ENCODE measurements at places on chromosomes 13 and 19. TPM values are rescaled to one million over a fixed set of nuclear protein-coding genes. Genes with fewer than 3 reads are reported as not detected.

Gene ZNF773
- 8.2 TPM for total RNA-seq

Gene SLC17A7
- 1.1 TPM for total RNA-seq

Gene ICAM5
- 1.6 TPM for total RNA-seq

DNA sequence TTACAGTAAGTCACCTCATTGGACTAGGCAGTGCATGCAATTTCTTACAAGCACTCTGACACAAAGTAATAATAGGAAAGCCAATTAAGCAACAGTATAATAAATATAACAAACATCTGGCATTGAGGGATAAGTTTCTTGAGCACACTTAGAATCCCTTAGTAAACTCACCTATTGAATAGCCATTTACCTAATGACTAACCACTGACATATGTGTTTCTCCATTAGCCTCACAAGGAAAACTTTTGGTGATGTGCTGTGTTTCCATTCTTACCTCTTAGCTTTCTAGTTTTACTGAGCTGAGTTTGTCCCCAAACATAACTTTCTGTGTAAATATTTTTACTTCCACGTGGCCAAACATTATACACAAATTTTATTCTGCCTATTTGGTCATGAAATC lies 47.4 kb upstream of the PCDH9 start:
- H3K4me3 ChIP-seq = no peak overlapping the region
- DNase-seq = no peak
- no peak overlapping the region for H3K27ac ChIP-seq
- no peaks in the 10 kb centered on the region for H3K27me3 ChIP-seq

DNA sequence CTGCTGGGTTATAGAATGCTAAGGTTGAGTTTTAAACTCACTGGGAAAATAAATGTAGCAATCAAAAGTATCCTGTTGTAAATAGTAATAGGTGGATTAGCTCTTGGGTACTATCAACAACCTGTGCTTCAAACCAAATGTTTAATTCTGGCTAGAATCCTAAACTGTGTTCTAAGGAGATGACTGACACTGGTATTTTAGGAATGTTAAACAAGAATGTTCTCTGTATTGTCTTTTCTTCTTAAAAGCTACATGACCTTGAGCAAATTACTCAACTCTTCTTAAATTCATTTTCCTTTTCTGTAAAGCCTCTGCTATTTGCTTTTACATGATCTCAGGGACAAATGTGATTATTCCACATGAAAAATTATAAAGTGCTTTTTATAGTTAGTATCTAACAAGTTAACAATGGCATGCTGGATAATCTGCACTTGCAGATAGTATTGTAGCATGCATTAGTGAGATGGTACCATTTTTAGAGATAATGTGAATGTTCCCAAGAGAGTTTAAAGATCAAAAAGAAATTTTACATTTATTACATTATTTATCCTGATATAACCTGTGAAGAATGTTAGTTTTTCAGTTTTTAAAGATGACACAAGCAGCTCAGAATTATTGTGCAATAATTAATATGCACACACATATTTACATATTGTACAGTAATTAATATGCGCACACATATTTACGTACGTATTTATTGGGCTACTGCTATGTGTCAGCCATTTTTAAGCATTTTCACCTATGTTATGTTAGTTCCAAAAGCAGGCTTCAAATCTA lies 13.6 kb upstream of the EPSTI1 start:
- no peaks in the 10 kb centered on the region for H3K4me1 ChIP-seq
- DNase-seq = no peak
- H3K36me3 ChIP-seq = no peaks in the 10 kb centered on the region
- no peaks in the 10 kb centered on the region for H3K27me3 ChIP-seq
- H3K27ac ChIP-seq = no peak overlapping the region

DNA sequence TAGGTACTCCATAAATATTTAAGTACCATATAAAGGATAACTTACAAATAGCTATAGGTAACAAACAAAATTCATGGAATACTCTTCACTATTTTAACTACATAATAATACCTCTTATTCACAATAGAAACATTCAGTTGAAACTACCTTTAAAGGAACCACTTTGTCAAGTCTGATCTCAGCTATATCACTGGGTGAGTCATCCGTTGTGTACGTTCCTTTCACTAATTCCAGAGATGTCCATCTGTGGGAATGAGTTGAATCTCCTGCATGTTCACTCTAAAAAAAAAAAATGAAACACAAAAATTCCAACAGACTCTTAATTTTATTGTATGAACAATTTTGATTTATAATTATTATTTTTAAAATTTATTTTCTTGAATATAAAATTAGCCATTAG lies 149.4 kb upstream of the FBXL3 start:
- H3K27ac ChIP-seq = no peak overlapping the region
- no peaks in the 10 kb centered on the region for H3K4me1 ChIP-seq
- H3K27me3 ChIP-seq = no peaks in the 10 kb centered on the region
- H3K36me3 ChIP-seq = peaks cover 41% of the 10 kb centered on the region

GRCh38 chr13:108281901-108282300 lies 12.4 kb downstream of the TNFSF13B start:
- no peak overlapping the region for H3K27ac ChIP-seq
- DNase-seq = no peak
- H3K4me1 ChIP-seq = peaks cover 4% of the 10 kb centered on the region

GRCh38 chr13:86856991-86857390 lies 814.2 kb upstream of the SLITRK5 start:
- H3K4me1 ChIP-seq = no peaks in the 10 kb centered on the region
- no peak overlapping the region for H3K27ac ChIP-seq
- DNase-seq = peak; percentile 43

All from H9 (cell line).